ENCODE measurements at places on chromosomes 12 and 14.

GRCh38 chr14:85533023-85533860 lies 3.3 kb downstream of the FLRT2 start:
- DNase-seq, result no peak

DNA sequence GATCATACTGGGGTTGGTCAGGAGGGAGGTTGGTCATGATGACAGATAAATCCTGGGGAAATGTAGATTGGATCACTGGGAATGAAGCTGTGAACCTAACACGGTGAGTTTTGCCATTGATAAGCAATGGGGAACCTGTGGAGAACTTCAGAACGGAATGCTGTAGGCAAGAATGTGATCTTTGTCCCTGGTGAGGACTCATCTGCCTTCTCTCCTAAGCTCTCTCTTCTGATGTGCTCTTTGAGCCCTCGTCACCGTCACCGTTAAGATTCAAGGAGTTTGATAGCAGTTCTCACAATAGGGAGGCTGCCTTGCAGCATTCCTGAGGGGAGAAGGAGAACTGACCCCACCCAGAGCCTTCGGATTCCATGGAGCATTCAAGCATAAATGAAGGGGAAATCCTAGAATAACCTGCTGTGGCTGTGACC lies 217.6 kb downstream of the ANO6 start:
- DNase-seq, result no peak

DNA sequence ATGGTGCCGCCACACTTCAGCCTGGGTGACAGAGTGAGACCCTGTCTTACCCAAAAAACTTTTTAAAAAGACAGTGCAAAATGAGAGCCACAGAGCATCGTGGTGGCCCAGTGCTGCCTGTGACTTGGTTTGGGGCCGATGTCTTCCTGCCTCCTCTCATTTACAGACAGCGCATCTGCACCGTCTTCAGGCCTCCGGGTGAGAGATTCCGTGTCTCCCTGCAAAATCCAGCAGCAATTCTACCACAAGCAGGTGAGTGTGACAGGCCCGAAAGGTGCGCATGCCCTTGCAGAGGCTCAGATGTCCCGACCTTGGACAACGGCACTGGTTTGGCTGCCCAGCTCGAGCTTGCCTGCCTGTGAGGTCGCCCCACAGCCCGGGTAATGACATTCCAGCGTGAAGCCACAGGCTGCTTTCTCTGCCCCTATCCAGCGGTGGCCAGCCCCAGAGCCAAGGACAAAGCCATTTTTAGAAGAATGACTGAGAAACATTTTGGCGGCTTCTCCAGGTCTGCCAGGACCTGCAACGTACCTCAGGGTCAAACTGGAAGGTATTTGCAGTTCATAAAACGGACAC lies 70.3 kb upstream of the RFLNA start:
- no peak for DNase-seq

DNA sequence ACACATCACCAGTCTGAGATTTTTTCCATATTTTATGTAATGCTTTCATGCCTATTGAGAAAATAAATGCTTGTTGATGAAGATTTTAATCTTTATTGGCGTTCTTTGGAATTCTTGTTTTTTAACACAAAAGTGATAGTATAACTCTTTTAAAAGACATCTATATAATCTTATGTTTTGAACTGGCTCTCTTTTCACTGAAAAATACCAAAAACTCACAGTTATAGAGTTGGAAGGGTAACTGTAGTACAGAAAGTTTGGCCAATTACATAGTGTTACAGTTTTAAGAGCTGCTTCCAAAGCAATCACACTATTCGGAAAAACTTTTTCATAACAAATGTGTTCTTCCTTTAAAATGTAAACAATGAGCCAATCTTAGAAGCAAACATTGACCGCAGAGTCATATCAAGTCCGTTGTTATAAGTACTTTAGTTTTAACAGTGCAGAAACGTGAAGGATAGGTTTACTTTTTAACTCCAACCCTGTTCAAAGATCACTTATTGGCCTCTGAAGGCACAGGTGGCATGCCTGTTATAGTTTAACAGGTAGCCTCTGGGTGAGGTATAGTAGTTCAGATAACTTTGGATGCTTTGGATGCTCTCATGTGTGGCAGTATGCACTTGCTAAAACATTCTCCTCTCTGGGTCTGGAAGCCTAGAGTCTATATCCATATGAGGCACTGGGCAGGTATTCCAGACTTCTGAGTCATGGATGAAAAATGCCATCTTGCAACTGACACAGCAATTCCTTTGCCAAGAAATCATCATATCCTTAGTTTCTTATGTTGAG lies 12.1 kb upstream of the NTN4 start:
- no peak for DNase-seq

DNA sequence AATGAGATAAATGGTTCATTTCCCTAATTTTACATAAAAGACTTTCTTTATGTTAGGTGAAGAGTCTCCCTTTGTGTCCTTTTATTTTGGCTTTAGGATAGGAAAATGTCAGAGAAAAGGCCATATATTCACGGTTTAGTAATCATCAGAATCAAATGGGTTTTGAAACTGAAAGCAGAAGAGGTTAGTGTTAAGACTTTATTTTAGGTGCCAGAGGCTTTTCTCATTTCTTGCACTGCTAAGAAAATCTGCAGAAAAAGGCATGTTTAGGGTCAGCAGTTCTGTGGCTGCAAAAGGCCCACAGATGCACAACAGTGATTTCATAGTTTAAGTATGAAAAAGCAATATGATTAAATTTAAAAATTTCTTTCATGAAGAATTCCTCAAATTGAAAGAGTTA lies 80.4 kb upstream of the SINHCAF start:
- no peak for DNase-seq
